Thymus (tissue), 14 donors: ENCODE measurements at places on chromosomes 6 and 20. TPM values are rescaled to one million over a fixed set of nuclear protein-coding genes. Genes with fewer than 3 reads are reported as not detected.

Gene MTFR2
- 2.5 TPM for total RNA-seq

Gene SSTR4
- total RNA-seq: not detected

Gene HLA-DQB1
- 336 TPM for total RNA-seq

GRCh38 chr6:68069921-68070710 is 565.0 kb upstream of the ADGRB3 start:
- DNase-seq: no peak

DNA sequence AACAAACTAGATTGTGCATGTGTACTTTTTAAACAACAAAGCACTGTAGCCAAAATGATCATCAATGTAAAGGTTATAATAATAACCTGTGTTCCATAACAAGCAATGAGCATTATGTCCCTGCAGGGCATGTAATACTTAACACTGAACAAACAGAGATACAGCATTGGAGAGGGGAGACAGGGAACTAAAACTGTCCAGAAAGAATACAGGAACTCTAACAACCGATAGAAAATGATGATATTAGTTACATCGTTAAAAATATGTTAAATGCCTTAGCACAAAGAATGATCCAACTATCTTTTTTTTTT is 80.5 kb downstream of the COL9A1 start:
- DNase-seq: no peak

DNA sequence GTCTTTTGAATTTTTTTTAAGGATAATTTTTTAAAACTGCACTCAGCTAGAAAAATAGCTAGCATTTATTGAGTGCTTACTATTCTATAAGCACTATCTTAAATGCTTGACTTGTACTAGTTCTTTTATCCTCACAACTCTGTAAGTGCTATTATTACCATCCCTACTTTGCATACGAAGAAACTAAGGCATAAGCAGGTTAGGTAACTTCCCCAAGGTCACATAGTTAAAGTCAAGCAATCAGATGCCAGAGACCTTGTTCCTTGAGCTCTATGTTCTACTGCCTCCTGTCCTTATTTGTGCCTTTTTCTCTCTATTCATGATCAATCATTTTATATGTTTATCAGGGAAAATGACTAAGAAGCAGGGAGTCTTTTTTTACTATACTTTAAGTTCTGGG is 65.0 kb downstream of the GCLC start:
- no peak for DNase-seq

- DNase-seq: no peak
Observed at GRCh38 chr6:45514454-45515230, 136.9 kb upstream of the SUPT3H start.

GRCh38 chr6:38001386-38001785 is 181.9 kb downstream of the ZFAND3 start:
- no peak for DNase-seq
